Retina (tissue), 1 donor: ENCODE measurements at places on chromosomes 1 and 21.

- DNase-seq = no peak
These were observed 17.4 kb downstream of the AGO4 start for GRCh38 chr1:35825255-35825654.

DNA sequence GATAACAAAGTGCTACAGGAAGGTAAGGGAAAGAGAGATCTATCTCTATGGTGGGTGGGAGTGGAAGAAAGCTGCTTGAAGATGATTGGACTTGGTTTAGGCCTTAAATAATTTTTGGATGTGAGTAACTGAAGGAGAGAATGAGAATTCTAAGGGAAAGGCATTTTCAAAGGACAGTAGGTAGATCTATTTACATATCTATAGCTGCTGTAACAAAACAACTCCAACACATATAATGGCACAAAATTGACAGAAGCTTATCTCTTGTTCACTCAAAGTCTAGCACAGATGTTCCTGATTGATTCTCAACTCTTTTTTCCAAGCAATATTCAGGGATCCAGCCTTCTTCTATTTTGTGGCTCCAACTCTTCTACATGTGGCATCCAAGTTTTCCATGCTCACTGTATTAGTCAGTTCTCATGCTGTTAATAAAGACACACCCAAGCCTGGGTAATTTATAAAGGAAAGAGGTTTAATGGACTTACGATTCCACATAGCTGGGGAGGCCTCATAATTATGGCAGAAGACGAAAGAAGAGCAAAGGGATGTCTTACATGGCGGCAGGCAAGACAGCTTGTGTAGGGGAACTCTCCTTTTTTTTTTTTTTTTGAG, 3.1 kb upstream of the DDAH1 start:
- DNase-seq = no peak

DNA sequence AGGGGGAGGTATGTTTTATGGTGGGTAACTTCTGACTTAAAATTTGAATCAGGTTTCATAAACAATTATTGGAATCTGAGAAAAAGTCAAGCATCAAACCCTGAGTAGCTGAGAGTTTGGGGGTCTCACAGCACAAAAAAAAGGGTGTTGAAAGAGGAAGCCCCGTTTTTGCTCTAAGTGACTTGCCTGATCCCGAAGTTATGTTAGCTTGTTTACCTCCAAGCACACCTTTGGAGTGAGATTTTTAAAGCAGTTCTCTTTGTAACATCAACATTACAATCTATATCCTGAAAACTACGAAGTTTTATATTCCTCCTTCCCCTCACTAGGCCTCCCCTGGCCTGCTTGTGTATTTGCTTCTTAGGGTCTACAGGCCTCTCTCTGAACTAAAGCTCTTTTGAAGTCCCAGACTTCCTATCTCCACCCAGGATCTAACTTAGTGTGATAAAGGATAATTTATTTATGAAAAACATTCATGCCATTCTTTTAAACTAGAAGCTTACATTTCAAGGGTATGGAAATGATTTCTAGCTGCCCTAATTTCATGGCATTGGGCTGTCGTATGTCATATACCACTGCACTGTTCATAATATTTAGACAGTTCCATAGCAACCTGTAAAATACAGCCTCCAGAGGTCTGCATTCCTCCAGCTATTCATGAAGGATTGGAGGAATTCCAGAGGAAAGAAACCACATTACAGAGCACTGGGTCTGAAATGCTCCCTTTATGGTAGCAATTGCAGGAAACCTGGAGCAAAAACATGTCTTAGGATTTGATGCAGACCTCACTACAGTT, 36.1 kb upstream of the RGS1 start:
- DNase-seq = peak; percentile 20

GRCh38 chr1:228228601-228229074, 20.8 kb downstream of the OBSCN start:
- DNase-seq = no peak

DNA sequence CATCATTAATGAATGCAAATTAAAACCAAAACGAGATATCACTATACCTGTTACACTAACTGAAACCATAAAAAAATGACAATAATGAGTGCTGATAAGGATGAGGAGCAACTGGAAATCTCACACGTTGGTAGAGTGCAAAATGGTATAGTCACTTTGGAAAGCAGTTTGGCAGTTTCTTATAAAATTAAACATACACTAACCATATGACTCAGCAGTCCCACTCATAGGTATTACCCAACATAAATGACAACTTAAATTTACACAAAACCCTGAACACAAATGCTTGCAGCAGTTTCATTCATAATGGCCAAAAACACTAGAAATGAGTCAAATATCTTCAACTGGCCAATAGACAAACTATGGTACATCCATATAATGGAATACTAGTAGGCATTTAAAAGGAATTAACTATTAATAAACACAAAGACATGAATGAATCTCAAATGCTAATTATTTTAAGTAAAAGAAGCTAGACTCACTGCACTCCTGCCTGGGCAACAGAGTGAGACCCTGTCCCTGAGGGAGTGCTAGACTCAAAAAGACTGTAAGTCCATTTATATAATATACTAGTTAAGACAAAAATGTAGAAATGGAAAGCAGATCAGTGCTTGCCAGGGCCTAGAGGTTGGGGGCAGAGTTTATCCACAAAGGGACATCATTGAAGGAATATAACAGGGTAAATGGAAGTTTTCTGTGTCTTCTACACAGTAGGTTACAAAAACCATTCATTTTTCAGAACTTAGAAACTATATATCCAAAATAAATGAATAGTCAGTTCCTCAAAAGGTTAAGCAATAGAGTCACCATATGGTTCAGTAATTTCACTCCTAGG, 77.4 kb downstream of the EIF4G3 start:
- no peak for DNase-seq

- no peak for DNase-seq
These were observed 7.7 kb downstream of the IFI6 start for GRCh38 chr1:27664291-27664690.

- DNase-seq = no peak
These were observed 165.1 kb upstream of the SNX7 start for GRCh38 chr1:98496256-98496995.

- no peak for DNase-seq
These were observed 8.5 kb upstream of the GNB1 start for GRCh38 chr1:1899266-1899966.

DNA sequence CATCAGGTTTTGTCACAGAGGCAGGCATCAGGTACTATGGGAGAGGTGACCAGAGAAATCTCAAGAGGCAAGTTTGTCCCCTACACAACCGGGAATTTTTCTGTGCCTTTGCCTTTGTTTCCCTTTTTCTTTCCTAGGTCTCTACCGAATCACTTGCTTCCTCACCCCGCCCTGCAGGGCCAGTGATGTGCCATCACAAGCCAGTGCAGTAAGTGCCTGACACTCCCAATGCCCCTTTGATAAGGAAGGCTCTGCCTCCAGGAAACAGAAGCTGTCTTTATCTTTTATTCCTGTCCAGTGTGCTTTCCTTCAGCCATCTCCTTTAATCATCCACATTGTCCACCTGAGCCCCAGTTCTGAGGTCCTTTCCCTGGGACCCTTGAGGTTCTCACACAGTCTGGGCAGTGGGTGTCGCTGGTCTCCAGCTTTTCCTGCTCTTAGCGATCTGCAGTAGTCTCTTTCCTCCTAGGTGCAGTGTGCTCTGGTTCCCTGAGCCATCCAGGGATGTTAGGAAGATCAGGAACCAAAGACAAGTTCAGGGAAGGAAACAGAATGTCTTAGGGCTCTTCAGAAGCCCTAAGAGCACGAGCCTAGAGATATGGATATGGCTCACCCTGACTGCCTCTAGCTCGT, 36.6 kb downstream of the GJA5 start:
- peak; percentile 47 for DNase-seq

GRCh38 chr1:247172996-247173395, 1.2 kb upstream of the ZNF124 start:
- no peak for DNase-seq

DNA sequence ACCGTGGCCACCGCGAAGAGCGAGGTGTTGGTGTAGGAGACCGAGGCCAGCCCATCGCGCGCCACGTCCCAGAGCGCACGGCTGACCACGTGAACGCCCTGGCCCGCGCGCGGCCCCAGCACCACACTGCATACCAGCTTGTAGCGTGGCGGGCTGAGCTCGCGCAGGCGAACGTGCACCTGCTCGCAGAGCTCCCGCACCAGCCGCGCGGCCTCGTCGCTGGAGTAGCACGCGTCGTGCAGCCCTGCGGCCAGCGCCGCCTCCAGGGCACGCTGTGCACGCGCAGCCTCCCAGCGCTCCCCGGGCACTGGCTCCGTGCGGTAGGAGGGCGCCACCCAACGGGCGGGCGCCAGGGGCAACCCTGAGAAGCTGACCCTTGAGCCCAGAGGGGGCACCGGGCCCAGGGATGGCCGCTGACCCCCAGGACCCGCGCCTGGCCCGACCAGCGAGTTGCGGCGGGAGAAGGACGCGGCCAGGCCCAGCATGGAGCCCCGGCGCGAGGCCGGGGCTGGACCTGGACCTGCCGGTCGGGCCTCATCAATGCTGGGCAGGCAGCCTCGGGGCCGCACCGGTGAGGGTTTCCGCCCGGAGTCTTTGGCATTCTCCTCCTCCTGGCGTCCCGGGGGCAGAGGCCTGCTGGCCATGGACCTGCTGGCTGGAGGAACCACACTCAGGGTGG, 987 bp downstream of the DYNLT4 start:
- DNase-seq = no peak
